ENCODE measurements at places on chromosomes 2 and 18.

DNA sequence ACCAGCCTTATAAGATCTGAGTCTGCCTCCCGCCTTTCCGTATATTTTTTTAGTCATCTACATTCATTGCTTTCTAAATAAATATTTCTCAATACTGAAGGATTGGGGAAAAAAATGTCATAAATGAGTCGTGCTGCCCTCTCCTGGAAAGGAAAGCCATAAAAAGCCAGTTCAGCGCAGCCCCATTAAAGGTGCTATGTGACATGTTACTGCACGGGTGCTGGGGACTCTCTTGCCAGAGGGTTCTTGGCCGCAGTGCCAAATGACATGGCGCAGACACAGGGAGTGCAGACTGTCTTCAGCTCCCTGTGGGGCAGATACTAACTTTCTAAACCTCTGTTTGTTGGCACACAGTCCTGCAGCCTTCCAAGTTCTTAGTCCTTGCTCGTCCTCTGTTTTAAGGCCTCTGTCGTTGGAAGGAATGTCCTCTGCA is 53.7 kb upstream of the MAP3K20 start:
- no peak for DNase-seq

DNA sequence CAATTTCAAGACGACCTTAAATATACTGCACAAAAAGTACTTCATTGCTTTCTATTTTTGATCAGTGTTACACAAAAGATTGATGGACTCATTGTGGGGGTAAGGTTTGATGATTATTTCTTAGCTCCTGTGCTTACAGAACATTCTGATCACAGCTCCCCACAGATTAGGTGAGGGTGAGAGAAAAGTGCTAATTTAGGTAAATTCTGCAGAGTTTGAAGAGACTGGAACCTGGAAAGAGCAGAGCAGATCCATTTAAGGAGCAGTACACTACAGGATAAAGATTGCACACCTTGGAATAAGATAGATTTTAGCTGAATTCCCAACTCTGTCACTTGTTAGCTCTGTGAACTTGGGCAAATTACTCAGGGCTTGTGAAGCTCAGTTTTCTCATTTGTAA is 291.9 kb upstream of the CDH7 start:
- DNase-seq = no peak

- DNase-seq = no peak
These were observed 85.0 kb downstream of the WDSUB1 start for GRCh38 chr2:159201360-159202063.

DNA sequence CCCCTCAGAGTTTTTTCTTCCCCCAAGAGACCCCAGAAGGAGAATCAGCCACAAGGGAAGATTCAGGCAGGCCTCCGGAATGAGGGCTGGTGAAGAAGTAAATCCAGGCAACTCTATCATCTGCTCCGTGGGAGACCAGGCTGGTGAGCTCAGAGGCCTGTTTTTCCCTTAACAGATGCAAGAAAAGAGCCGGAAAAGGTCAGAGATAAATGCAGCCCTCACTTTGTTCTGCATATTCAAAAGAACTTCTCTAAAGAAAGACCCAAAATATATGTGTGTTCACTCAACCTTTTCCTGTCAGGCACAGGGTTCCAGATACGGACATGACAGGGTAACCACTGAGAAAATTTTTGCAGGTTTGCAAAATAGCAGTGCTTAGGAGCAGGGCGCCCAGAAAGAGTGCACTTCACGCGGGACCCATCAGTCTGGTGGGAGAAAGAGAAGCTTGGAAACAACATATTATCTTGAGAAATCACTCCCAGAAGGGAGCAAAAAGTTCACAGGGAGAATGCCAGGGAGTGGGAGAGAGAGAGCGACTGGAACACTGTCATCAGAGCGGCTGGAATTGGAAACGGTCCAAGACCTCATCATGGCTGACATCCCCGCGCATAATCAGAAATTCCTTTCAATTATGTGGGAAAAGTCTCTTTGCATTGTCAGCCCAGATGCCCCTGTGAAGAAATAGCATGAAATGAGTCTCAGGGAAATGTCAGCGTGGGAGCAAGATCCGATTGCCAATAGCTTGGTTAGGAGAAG is 244.8 kb upstream of the SLC14A2 start:
- DNase-seq = no peak

DNA sequence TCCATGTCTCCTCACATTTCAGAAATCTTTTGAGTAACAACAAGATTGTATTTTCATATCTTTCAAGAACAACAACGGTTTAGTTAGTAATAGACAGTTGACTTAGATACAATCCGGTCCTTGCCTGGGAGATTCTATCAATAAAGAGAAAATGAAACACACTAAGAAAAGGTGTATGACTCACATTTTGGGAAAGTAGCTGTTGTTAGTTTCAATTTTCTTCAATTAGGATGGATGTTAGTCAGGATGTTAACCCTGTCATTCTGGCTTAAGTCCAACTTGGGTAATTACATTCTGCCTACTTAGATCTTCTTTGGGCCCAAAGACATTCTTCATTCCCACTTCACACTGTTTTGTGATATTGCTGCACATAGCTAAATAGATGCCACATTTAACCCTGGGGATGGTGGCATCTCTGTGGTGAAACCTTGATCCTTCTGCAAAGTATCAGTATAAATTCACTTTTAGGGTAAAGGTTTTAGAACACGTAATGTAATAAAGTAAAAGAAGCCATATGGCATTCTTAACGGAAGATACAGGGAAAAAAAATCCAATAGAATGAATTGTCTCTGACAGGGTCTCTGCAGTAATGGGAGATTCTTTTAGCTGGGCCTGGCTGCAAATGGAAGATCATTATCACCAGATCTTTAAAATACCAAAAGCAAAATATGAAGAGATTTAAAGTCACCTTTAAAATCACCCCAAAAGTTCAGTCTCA is 365.5 kb downstream of the FIGN start:
- DNase-seq = no peak

DNA sequence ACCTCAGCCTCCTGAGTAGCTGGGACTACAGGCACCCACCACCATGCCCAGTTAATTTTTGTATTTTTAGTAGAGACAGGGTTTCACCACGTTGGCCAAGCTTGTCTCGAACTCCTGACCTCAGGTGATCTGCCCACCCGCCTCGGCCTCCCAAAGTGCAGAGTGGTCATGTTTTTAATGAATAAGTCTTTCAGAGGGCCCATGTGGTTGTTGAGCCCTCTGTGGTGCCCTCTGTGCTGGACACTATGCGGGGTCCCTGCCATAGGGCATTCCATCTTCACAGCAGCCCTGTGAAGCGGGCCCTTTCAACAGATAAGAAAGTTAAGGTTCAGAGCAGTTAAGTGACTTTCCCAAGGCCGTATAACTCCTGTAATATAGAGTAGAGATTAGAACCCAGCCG is 25.9 kb downstream of the MYO7B start:
- DNase-seq = no peak

DNA sequence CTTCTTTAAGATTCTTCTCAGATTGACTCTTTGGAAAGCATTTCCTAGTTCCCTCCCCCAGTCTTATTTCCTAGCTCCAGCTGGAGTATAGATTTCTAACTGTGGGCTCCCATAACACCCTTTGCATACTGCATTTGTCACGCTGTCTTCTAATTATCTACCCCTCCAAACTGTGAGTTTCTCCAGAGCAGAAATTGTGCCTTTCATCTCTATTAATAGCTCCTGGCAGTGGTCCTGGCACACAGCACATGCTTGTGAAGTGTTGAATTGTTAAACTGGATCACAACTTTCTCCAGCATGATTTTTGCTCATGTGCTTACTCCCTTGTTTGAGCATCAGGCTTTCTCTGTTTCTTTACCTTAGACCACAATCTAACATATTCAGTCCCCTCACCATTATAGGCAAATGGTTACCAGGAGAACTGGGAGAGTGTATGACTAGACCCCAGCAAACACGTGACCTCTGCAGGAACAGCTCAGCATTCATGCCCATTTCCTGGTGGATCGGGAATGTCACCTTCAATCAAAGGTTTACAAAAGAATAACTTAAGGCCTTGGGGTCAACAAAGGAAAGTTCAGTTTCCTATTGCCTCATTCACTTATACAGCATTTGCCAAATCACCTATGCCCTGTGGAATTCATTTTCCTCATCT is 175.7 kb upstream of the TANK start:
- no peak for DNase-seq

DNA sequence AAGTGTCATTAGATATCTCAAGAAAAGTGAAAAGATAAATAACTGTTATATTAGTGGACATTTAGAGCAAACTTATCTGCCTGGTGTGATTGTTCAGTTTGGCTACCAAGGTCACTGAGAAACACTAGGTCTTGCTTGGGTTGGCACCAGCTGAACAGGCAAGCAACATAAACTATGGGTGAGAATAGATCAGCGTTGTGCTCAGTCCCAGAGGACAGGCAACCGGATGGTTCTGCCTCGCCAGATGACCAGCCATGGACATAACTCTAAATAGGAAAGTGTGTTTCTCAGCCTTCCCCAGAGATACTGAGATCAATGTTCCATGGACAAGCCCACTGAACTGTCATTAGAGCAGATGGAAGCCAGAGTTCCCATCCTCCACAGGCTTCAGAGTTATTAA is 203.4 kb upstream of the VRK2 start:
- DNase-seq = no peak

- no peak for DNase-seq
These were observed 82.7 kb upstream of the SLC35G4 start for GRCh38 chr18:11526675-11527074.

DNA sequence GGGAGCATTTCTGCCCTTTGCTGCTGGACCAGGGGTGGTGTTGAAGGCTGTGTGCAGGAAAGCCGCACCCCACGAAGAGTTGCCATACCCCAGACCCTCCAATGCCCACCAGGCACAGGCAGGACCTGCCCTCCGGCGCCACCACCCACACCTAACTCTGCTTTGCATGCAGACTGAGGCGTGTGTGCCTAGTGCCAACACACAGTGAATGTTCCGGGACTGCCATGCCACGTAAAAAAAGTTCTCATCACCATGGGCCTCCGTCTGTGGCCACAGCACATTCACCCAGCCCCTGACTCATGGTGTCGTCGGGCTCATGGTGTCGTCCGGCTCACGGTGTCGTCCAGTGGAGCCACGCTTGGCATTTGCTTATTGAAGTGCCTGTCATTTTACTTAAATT is 184.9 kb upstream of the RAB6C start:
- no peak for DNase-seq

DNA sequence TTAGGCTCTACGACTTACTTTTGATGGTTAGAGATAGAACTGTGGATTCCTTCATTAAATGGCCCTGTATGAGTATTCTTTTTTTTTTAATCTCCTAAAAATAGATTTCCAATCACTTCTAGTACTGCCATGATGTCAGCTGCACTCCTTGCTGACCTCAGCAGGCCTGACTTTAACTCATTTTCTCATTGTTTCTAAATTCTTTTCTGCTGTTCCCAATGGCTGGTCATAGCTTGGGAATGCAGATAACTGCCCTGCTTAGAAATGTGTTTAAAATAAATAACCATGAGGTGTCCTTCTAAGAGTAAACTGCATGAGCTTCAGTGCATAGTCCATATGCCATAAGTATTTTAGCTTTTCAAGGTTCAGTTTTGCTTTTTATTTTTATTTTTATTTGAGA is 15.7 kb downstream of the CCDC85A start:
- no peak for DNase-seq

DNA sequence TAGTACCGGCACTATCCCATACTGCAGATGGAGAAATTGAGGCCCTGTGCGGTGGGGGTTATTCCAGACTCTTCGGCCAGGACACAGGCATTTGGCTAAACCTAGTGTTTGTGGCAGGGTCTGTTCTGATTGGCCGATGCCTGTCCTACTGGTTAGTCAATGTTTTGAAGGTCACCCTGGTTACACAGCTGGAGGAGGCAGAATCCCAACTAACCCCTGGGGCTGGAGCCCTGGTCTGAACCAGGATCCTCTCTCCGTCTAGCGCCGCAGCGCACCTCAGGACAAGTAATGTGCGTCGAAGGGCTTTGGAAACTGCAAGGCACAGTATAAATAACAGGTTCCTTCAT is 19.4 kb downstream of the TEX44 start:
- DNase-seq = no peak

GRCh38 chr2:11699686-11700670 is 30.0 kb upstream of the NTSR2 start:
- DNase-seq = no peak

- DNase-seq = no peak
These were observed 207.8 kb upstream of the HS6ST1 start for GRCh38 chr2:128526455-128526976.

DNA sequence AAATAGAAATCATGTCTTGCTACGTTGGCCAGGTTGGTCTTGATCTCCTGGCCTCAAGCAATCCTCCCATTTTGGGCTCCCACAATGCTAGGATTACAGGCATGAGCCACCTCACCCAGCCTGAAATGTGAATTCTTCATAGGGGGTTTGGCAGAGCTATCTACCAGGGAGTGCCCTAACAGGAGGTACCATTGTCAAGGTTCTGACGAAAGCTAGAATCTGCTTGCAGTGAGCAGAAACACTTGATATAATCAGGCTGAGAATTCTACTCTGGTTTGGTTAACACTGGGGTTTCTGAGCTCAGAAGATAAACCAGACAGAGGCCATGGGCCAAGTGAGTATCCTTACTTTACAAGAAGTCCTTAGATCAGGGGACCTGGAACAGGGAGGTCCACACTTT is 7.2 kb upstream of the LAMA3 start:
- DNase-seq = no peak

- no peak for DNase-seq
These were observed 10.5 kb downstream of the ACSL3 start for GRCh38 chr2:222871291-222871690.

GRCh38 chr2:68046642-68047240 is 16.1 kb downstream of the C1D start:
- DNase-seq = no peak

DNA sequence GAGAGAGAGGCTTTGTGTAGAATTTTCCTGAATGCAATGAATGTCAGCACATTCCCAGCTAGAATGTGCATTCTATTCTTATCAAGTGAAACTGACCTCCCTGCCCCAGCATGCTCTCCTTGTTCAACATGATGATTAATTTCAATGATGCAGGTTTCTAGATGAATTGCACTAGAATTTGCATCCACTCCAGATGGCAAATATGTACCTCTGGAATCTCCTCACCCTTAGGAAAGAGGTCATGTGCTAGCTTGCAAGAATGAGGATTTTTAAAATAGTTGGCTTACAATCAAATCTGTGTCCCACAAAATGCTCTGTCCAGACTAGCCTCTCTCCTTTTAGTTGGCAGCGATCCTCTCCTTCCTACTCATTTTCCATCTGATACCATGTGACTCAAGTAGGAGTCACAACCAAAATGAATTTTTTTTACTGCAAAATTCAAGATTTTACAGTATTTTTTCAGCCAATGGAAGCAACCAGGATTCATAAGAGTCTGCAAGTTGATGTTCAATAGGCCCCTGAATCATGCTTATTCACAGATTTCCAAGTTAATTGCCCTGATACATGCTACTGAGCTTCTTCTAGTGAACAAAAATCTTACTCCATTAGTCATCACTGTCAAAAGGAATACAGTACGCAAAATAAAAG is 21.0 kb upstream of the STAT4 start:
- DNase-seq = no peak
